ENCODE measurements at places on chromosomes 7 and 10. TPM values are rescaled to one million over a fixed set of nuclear protein-coding genes. Genes with fewer than 3 reads are reported as not detected.

PTTG1IP2 gene
- not detected for total RNA-seq

DNA sequence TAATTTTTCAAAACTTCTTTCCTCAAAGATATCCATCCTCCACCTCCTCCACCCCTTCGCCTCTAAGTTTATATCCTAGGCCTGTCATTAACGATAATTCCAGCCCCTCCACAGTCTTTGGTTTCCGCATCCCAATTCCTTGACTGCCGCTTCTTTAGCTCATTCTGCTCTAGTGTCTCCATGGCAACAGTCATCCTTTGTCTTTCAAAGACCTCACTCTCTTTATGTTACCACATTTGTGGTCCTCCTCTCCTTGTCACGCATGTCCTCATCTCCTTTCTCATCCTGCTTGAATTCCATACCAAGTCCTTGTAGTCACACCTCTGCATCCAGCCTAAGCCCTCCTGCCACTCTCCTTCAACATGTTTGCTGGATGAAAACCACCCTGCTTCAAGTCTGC lies 511.2 kb upstream of the KLF6 start:
- H3K4me3 ChIP-seq, result no peak overlapping the region
- no peaks in the 10 kb centered on the region for H3K36me3 ChIP-seq
- peak overlapping the region; percentile 12 for H3K27ac ChIP-seq
- no peak for DNase-seq
- no peaks in the 10 kb centered on the region for H3K27me3 ChIP-seq
- no peaks in the 10 kb centered on the region for H3K4me1 ChIP-seq

DNA sequence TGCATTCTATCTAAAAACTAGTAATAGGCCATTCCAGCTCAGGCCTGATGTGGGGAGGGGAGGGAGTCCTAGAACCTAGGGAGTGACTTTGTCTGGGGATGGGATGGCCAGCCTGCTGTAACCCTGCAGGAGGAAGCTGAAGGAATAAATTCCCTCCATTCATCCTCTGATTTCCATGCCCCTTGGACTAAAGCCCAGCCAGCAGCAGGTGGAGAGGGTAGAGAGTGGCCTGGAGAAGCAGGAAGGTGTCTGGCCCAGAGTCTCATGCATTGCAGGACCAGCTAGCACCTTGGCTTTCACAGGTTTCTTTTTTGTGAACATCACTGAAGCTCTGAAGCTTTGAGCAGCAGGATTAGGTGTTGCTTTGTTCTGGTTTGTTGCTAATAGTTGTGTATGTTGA lies 32.8 kb upstream of the CDH23 start:
- no peak for DNase-seq
- no peaks in the 10 kb centered on the region for H3K27me3 ChIP-seq
- no peaks in the 10 kb centered on the region for H3K4me1 ChIP-seq
- H3K36me3 ChIP-seq, result no peaks in the 10 kb centered on the region
- no peak overlapping the region for H3K27ac ChIP-seq

HKDC1 gene
- 1.1 TPM for total RNA-seq

OPN4 gene
- total RNA-seq, result not detected

GRCh38 chr7:107453388-107453787 lies 16.5 kb upstream of the GPR22 start:
- H3K4me3 ChIP-seq, result no peak overlapping the region
- H3K4me1 ChIP-seq, result no peaks in the 10 kb centered on the region
- H3K27ac ChIP-seq, result no peak overlapping the region
- no peaks in the 10 kb centered on the region for H3K27me3 ChIP-seq

DNA sequence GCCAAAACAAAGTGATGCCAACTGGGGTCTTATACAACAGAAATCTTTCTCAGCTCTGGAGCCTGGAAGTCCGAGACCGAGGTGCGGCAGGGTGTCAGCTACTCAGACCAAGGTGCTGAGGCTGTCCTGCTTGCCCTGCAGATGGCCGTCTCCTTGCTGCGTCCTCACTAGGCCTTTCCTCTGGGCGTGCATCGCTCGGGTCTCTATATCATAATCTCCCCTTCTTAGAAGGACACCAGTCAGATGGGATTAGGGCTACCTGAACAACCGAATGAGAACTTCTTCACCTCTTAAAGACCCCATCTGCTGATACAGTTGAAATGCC lies 244.7 kb downstream of the EBF3 start:
- H3K4me3 ChIP-seq, result no peak overlapping the region
- no peak overlapping the region for H3K27ac ChIP-seq
- no peak for DNase-seq
- no peaks in the 10 kb centered on the region for H3K4me1 ChIP-seq
- no peaks in the 10 kb centered on the region for H3K27me3 ChIP-seq
- no peaks in the 10 kb centered on the region for H3K36me3 ChIP-seq

DNA sequence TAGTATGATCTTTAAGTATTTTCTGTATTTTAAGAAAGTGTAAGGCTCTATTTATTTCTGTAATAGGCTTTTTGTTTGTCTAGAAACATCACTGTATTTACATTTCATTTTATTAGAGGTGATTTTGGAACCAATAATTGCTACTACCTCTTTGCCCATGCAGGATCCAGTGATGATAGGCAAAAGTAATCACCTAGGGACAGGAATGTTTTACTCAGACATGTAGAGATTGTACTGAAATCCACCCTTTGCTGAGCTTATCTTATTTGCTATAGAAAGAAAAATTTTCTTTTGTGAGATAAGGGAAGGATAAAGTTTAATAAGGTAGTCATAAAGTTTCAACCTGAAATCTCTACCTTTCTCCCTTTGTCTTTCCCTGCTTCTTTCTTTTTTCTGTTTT lies 73.5 kb downstream of the MKLN1 start:
- DNase-seq, result no peak
- peaks cover 5% of the 10 kb centered on the region for H3K4me1 ChIP-seq
- no peaks in the 10 kb centered on the region for H3K27me3 ChIP-seq
- H3K36me3 ChIP-seq, result peaks cover 10% of the 10 kb centered on the region
- 0 out of 2 replicates have a peak overlapping the region, but pooled peaks have one; percentile 23 for H3K27ac ChIP-seq

- no peaks in the 10 kb centered on the region for H3K4me1 ChIP-seq
- no peaks in the 10 kb centered on the region for H3K27me3 ChIP-seq
- no peak overlapping the region for H3K4me3 ChIP-seq
- H3K27ac ChIP-seq, result no peak overlapping the region
- no peak for DNase-seq
Observed at GRCh38 chr7:31720366-31720765, 33.4 kb downstream of the PPP1R17 start.

DNA sequence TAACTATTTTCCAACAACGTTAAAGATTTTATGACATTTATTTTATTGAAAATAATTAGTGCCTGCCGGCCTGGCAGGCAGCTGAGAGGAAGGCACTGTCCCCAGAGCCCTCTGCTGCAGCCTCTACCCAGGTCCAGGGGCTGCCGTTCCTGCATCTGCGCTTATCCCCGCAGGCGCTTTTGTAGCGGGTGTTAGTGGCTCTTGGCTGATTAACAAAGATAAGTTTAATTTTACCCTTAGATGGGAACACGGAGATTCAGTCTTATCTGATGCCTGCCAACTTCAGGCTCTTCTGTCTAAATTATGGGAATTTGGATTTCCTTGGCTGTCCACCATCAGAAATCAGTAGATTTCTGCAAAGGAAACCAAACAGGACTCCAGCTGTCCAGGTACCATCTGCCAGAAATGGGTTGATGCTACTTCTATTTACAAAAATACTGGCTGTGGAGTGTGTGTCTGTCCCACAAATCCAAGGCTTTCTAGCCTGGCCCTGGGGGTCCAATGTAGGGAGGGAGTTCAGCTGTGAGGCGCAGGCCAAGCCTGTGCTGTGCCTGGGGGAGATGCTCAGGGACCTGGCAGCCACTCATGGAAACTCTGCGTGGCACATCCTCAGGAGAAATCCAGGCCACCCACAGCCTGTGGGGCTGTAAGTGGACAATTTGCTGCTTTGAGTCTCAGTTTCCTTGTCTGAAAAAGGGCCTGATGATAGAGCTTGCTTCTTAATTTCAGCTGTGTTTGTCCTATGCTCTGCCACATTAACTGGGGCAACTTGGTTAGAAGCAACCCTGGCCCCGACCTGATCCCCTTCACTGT lies 62.0 kb upstream of the IGFBP3 start:
- no peaks in the 10 kb centered on the region for H3K27me3 ChIP-seq
- peaks cover 12% of the 10 kb centered on the region for H3K4me1 ChIP-seq
- H3K4me3 ChIP-seq, result no peak overlapping the region
- no peak for DNase-seq
- no peaks in the 10 kb centered on the region for H3K36me3 ChIP-seq

DIP2C gene
- 13.2 TPM for total RNA-seq

DNA sequence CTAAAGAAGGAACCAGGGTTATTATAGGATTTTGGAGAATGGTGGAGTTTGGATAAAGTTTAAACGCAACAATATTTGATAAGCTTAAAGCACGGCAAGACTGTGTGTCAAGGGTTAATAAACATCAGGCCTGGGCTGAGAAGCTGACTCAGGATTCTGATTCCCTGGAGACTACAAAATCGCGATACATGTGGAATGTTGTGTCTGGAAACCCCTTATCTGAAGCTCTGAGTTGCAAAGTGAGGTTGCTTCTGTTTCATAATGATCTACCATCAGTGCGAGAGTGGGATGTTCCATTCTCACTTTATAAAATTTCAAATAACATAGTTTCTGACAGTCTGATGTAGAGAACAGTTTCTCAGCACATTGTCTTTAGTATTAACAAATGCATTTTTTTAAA lies 7.8 kb downstream of the C1GALT1 start:
- H3K4me3 ChIP-seq, result no peak overlapping the region
- no peak overlapping the region for H3K27ac ChIP-seq
- H3K36me3 ChIP-seq, result 0 out of 2 replicates have a peak, but pooled peaks cover 3% of the 10 kb centered on the region
- H3K4me1 ChIP-seq, result peaks cover 4% of the 10 kb centered on the region

DNA sequence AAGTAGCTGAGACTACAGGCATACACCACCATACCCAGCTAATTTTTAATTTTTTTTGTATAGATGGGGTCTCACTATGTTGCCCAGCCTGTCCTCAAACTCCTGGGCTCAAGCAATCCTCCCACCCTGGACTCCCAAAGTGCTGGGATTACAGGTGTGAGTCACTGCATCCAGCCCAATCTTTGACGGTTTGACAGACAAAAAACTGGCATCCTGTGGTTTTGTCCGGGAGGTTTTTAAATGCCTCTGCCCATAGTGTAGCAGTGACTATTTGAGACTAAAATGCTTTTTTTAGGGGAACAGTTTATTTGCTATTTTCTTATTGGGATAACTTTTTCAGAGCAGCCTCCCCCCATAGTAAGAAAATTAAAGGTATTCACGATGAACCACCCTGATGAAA lies 523.7 kb upstream of the GALNT17 start:
- H3K4me3 ChIP-seq, result no peak overlapping the region
- H3K4me1 ChIP-seq, result no peaks in the 10 kb centered on the region
- no peak overlapping the region for H3K27ac ChIP-seq
- no peaks in the 10 kb centered on the region for H3K27me3 ChIP-seq
- no peaks in the 10 kb centered on the region for H3K36me3 ChIP-seq

DNA sequence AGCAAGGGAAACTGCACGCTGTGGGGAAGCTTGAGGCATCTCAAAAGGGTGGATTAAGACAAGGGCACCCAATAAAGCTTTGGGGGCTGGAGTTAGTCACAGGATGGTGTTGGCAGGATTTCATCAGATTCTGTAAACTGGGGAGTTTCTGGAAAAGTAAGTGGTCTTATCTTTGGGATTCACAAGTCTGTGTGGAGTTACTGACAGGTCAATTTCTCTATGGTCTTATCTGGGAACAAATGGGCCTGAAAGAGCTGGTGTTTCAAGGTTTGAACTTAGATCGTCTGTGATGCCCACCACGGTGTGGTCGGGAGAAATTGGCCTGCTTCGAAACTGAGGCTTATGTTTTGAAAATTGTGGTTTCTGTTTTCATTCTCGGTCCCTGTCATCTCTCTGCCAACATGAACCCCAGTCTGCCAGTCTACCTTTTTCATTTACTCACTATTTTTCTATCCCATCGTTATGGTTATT lies 23.8 kb upstream of the AOAH start:
- H3K27me3 ChIP-seq, result no peaks in the 10 kb centered on the region
- H3K27ac ChIP-seq, result no peak overlapping the region
- H3K36me3 ChIP-seq, result no peaks in the 10 kb centered on the region
- no peak for DNase-seq
- no peak overlapping the region for H3K4me3 ChIP-seq
- no peaks in the 10 kb centered on the region for H3K4me1 ChIP-seq

- H3K27ac ChIP-seq, result no peak overlapping the region
- H3K4me3 ChIP-seq, result no peak overlapping the region
- peak; percentile 32 for DNase-seq
Observed at GRCh38 chr10:128078136-128078969, 47.9 kb downstream of the MKI67 start.

Data from Panc1 (cell line).